ENCODE measurements at places on chromosomes 12 and 14.

DNA sequence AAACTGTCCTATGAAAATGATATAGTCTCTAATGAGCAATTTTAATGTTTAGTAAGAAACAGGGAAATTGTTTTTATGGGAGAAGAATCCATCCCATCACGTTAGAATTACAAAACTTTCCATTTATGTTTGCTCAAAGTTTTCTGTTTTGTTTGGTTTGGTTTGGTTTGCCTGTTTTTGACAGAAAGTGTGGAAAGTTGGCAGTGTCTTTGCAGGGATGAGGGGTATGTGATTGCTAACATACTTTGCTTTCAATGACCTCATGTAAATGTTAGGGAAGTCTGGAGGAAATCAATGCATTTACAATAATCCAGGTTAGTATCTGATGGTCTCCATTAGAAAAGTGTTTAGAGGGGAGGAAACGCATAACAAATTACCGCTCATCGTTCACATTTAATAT, 12.3 kb upstream of the NAV3 start:
- no peak for DNase-seq

GRCh38 chr12:67621926-67622325, 26.6 kb upstream of the DYRK2 start:
- DNase-seq, result no peak

GRCh38 chr14:105281371-105282097, 19.3 kb downstream of the BRF1 start:
- DNase-seq, result no peak

GRCh38 chr12:9957834-9958233, 13.4 kb upstream of the CLEC12A start:
- no peak for DNase-seq

DNA sequence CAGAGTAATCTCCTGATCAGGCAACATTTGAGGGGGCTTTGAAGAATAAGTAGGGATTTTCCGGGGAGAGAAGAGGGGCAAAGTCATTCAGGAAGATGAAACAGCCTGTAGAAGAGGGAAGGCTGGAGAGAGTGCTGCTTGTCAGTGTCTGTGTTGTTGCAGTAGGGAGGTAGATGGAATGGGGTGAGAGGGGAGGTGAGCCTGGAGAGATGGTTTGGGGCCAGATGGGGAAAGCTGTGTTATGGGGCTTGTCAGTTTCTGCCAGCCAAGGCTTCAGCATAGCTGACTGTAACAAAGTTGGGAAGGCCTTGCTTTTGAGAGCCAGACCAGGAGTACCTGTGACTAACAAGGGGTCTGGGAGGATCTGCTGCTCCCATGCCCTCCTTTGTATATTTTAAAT, 18.0 kb downstream of the BICD1 start:
- no peak for DNase-seq

GRCh38 chr12:68479261-68479895, 131.3 kb upstream of the RAP1B start:
- no peak for DNase-seq

DNA sequence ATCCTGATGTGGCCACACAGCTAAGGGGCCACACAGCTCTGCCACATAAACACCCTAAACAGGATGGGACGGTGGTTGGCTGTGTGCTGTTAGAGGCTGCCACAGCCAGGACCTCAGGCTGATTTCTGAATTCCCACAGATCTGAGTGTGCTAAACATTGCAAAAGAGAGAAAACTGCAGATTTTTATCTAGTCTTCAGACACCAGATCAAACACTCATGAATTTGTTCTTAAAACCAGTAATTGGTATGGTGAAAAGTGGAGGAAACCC, 190.7 kb downstream of the MON2 start:
- DNase-seq, result no peak

GRCh38 chr12:114901316-114901715, 217.3 kb upstream of the TBX3 start:
- no peak for DNase-seq

Measured in stimulated activated CD8-positive, alpha-beta memory T cell treated with anti-CD3 and anti-CD28 coated beads, Interleukin-4, amount 100 ng/mL, for 1 hour (primary cell).